ENCODE measurements at places on chromosomes 12 and 14. TPM values are rescaled to one million over a fixed set of nuclear protein-coding genes. Genes with fewer than 3 reads are reported as not detected.

PLEKHG7 gene
- not detected for total RNA-seq

SPIC gene
- total RNA-seq, result not detected

PDZRN4 gene
- total RNA-seq, result not detected

KRT3 gene
- total RNA-seq, result not detected

PROX2 gene
- 0.05 TPM for total RNA-seq

IL26 gene
- total RNA-seq, result 0.30 TPM

KCNH5 gene
- total RNA-seq, result not detected

VRTN gene
- total RNA-seq, result not detected

Data from activated T-helper 2 cell treated with anti-CD3 and anti-CD28 coated beads, Interferon-gamma antibody, Interleukin-2, Interleukin-4, amounts not matched to agents 10 μg/mL and 5 μg/mL and 100 μg/mL, durations not matched to agents 14 hours and 24 hours and 36 hours (primary cell).